ENCODE measurements at places on chromosomes 2 and 18.

- no peak for DNase-seq
Observed at GRCh38 chr2:101679037-101679726, 18.3 kb upstream of the MAP4K4 start.

- DNase-seq: no peak
Observed at GRCh38 chr2:160445673-160446072, 47.9 kb downstream of the RBMS1 start.

- DNase-seq: no peak
Observed at GRCh38 chr2:212669761-212670160, 131.2 kb upstream of the ERBB4 start.

GRCh38 chr2:196365923-196366322, 194.5 kb upstream of the STK17B start:
- no peak for DNase-seq

DNA sequence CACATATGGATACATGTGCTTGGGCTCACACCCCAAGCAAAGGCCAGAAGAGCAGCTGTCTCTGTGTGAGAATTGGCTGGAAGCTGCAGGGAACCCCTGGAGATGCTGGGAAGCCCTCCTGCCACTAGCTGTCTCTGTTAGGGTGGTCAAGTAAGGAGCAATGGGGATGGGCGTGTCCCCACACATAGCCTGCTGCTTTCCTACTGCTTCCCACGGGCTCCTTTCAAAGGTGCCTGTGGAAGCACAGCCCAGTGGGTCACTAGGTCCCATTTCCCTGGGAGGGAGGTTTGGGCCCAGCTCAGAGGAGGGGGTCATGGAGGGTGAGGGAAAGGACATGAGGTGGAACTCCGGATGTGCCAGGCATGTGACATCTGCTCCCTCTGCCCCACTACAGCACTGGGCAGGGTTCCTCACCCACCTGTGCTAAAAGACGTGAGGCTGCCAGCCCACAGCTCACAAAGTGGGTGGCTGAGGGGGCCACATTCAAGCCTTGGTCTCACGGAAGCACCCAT, 24.4 kb upstream of the MAL start:
- DNase-seq: no peak
